Fibroblast of skin of abdomen (primary cell): ENCODE measurements at places on chromosomes 5 and 9.

- DNase-seq = no peak
These were observed 116.0 kb downstream of the CRB2 start for GRCh38 chr9:123471843-123472570.

DNA sequence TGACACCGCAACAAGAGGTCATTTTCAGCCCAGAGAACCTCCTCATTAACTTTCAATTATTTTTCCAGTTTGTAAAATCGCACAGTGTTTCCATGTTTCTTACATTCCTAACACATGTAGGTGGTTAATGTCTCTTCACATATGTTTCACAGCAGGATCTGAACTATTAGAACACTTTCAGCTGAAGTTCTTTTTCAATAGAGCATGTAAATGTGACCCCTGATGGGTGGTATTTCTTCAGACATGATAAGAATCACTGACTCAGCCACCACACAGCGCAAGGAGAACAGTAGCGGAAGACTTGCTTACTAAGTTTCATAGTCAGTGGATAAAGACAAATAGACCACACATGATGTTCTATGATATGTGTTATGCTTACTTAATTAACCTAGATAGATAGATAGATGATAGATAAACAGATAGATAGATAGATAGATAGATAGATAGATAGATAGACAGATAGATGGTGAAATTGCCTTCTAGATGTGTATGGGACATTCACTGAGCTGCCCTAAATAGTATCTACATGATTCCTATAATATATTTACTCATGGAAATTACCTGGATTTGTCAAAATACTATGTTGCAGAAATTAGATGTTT lies 1992.1 kb upstream of the NUDT12 start:
- peak; percentile 56 for DNase-seq

DNA sequence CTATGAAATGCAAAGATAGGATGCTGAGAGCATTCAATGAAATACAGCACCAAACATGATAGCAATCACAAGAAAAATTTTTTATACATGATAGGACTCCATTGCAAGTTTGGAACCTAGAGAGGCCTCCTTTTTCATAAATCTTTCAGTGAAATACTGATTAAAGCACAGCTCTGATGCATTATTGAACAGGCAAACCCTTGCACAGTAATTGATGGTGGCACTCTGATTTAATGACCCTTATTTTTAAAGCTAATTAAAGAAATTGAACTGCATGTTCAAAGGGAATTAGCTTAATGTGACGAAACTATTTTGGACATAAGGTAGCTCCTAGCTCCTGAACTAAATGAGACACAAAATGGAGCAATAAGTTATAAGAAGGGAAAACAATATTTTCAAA lies 44.6 kb downstream of the MPDZ start:
- DNase-seq = no peak

DNA sequence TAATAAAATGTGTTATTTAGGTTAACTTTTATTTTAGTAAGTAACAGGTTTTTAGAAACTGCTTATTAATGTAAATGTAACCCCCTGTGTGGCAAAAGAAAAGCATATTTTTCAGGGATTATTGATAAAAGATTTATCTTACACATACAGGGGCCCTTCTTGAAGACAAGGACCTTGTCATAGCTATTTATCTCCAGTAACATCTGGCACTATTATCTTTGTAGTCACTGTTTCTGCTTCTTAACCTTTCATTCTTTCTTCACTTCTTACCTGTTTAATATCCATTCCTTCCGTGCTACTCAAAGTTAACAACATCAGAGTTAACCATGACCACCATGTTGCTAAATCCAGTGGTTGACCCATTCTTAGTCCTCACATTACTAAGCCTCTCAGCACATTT lies 117.8 kb upstream of the VCAN start:
- no peak for DNase-seq

- peak; percentile 83 for DNase-seq
These were observed 67.4 kb downstream of the CTSL start for GRCh38 chr9:87793292-87793691.

DNA sequence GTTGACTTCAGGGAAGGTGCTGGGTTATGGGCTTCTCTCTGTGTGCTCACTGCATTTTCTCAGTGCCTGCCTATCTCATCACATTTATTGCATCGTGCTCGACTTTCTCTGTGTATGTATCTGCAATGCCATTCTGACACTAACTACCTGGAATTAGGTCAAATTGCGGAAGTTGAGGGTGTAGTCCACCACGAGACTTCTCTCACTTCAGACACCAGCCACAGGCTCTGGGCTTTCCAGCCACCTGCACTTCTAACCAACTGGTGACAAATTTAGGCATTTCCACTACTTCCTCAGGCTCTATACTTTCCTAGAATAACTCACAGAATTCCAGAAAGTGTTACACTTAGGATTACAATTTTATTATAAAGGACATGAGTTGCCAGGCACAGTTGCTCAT lies 188.6 kb upstream of the ZNF608 start:
- no peak for DNase-seq

- peak; percentile 42 for DNase-seq
These were observed 33.8 kb upstream of the DTWD2 start for GRCh38 chr5:119022017-119022745.

- DNase-seq = no peak
These were observed 41.1 kb downstream of the LIX1 start for GRCh38 chr5:97101189-97101910.

- DNase-seq = peak; percentile 8
These were observed 47.6 kb downstream of the ZDHHC21 start for GRCh38 chr9:14645648-14646047.

GRCh38 chr5:28751396-28751795 lies 1713.0 kb upstream of the CDH9 start:
- no peak for DNase-seq

DNA sequence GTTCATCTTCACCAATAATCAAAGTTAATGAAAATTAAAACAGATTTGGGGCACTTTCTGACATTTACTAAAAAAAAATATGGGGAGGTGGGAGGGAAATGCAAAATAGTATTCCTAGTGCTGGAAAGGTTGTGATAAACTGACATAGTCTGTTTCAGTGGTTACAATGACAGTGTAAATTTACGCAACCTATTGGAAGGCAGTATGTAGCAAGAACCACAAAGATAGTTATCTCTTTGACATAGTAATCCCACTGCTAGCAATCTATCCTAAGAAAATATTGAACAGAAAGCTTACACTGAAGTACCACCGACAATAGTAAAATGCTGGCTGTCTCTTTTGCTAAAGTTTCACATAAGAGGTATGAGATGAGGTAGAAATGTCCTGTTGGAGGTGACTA lies 15.1 kb upstream of the EPB41L4B start:
- no peak for DNase-seq

- DNase-seq = no peak
These were observed 17.5 kb downstream of the OSTF1 start for GRCh38 chr9:75105841-75106240.

DNA sequence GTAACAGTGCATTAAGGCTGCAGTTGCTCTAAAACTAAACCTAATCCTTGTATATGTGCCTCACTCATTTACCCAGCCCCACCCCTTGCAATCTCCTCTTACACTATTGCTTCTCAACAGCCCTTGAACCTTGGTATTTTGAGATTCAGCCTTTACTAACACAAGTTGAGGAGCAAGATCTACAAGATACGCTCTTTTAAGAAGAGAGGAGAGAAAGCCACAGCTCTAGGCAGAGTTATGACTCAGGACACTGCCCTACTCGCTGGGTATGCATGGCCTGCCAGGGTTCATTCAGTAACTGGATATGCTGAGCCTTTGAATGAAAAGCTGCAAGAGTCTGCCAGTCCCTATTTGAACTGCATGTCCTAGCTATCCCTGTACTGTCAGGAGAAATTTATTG lies 219.5 kb downstream of the PCSK5 start:
- DNase-seq = no peak

GRCh38 chr9:35114840-35115628 lies 628 bp downstream of the ATOSB start:
- DNase-seq = peak; percentile 43

DNA sequence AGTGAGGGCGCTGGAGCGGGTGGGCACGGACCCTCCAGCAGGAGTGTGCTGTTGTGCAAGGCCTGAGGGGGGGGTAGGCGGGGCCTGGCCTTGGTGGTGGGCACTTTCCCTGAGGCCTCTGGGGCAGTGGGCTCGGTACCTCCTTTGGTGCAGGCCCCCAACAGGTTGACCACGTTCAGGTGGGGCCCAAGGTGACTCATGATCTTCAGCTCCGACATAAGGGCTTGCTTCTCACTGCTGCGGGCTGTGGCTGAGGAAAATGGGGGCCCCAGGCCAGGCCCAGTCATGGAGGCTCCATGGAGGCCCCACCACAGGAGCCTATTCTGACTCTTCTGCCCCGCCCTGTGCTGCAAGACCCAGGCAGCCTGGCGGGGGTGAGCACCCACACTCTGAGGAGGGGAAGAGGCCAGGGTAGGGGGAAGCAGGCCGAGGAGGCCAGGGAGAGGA lies 31.5 kb downstream of the PDGFRB start:
- DNase-seq = no peak

DNA sequence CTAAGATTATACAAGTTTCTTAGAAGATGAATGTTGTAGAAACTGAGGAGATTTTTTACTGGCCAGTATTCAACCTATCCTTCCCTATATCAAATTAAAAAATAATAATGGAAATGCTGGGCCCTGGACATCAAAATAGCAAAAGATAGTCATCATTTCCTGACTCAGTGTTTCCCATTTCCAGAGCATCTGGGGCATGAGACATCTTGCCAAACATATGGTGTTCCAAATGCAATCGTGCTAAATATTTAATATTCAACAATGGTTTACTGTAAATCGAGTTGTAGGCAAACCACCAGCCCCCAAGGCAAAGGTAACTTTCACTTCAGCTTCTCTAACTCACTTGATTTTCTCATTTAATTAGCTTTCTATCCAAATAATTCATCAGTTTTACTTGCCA lies 152.9 kb downstream of the FRMD3 start:
- DNase-seq = peak; percentile 71

DNA sequence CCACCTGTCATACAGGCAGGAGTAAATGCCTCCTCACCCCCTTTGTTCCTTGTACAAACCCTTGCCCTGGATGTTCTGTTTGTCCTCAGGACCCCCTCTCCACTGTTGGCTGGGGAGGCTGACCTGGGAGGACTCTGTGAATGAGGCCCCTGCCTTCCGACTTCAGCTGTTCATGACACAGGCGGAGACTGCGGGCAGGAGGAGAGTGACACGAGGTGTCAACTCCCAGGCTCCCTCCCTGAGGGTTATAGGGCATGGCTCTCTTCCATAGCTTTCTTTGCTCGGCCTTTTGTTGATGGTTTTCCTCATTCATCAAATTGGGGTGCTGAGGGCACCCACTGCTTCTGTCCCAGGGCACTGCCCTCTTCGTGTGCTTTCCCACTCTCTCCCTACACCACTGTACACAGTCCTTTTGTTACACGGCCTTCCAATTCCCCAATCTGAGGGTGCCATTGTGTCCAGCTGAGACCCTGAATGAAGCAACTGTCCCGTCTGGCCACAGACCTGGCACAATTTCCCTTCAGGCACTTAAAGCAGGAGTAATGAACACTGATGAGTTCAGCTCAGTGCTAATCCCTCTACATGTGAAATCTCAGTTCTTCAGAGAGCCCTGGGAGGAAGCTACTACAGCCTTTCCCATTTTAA lies 33.8 kb downstream of the KCNIP1 start:
- DNase-seq = no peak
